ENCODE measurements at places on chromosomes 1 and 21. TPM values are rescaled to one million over a fixed set of nuclear protein-coding genes. Genes with fewer than 3 reads are reported as not detected.

SPRR3 gene
- not detected for total RNA-seq

SPATA21 gene
- total RNA-seq: not detected

FNDC5 gene
- total RNA-seq: 0.07 TPM

KRTAP12-1 gene
- not detected for total RNA-seq

SYT11 gene
- 24.2 TPM for total RNA-seq

ITLN1 gene
- not detected for total RNA-seq

OR2T35 gene
- not detected for total RNA-seq

CYP4X1 gene
- 0.33 TPM for total RNA-seq

SNX7 gene
- 44.2 TPM for total RNA-seq
